Stimulated activated CD4-positive, alpha-beta T cell treated with anti-CD3 and anti-CD28 coated beads, TNF-alpha, amount 100 ng/mL, for 48 hours (primary cell): ENCODE measurements at places on chromosomes 4 and X.

GRCh38 chrX:9677098-9677739 lies 88.4 kb downstream of the GPR143 start:
- DNase-seq, result peak; percentile 3

DNA sequence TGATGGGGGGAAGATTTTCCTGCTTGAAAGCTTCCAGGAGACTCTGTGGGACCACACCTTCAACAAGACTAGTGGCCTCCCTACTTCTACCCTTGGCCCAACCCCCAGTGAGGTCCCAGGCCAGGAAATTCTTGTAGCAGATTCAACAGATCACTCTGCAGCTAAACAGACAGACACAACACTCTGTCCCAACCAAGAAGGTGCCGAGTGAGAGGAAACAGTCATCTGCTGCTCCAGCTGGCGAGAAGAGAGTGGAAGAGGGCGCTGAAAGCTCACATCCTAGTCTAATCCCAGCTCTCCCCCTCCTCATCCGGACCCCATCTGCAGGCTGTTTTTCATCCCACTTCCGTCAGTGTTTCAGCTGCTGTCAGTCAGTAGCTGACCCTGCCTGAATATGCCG lies 63.4 kb downstream of the CHRDL1 start:
- DNase-seq, result no peak

DNA sequence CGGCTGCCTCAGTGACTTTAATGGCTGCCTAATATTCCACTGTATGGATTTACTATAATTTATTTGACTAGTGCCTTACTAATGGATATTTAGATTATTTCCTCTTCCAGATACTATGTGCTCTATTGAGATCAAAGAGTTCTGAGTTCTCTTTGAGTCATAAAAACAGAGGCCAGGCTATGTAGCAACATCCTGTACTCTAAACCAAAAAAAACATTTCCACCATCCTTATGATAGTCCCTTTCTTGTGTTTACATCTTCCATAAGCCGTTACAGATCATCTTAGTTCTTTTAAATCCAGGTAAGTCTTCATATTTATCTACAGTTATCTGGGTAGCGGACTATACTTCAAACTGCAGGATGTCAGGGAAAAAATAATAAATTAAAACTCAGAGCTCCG lies 56.6 kb upstream of the TMEM184C start:
- no peak for DNase-seq

DNA sequence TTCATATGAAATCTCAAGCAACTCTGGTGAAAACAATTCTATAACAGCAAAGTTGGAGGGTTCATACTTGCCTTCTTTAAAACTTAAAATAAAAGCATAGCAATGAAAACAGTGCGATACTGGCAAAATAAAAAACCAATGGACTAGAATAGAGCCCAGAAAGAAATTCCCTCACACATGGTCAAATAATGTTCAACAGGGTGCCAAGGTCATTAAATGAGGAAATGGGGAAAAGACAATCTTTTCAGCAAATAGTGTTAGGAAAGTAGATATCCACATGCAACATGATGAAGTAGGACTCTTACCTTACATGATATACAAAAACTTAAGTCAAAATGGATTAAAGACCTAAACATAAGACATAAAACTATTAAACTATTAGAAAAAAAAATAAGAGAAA lies 970.2 kb upstream of the AGA start:
- no peak for DNase-seq

DNA sequence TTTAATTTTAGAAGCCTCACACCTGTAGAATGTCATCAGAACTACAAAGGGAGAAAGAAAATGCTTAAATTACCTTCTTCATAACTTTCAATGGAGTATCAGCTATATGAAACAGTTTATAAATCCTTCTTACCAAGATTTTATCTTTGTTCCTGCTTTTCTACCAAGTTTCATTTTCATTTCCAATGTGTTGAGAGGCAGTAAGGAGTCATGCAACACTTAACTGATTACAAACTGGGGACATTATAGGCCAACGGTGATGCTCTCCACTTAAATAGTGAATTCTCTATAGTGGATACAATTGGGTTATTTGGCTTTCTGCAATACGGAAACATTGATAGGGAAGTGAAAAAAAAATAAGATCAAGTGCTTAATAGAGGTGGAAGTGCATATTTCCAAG lies 145.2 kb upstream of the FTHL17 start:
- DNase-seq, result no peak

DNA sequence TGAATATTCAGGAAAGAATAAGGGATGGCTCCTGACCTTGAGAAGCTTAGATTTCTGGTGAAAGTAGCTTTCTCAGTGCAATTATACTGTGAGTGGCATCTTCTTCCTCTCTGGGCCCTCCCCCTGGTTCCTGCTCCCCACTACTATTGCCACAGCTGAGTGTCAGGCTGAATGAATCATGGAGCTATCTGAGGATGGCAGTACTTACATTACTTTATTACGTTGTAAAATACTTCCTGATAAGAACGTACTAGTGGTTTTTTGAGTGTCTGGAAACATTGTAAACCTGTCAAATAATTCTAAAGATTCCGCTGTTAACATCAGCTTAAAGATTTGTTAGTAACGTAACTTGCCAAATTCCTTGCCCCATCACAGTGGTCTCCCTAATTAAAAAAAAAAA lies 36.2 kb downstream of the ARHGAP10 start:
- no peak for DNase-seq

DNA sequence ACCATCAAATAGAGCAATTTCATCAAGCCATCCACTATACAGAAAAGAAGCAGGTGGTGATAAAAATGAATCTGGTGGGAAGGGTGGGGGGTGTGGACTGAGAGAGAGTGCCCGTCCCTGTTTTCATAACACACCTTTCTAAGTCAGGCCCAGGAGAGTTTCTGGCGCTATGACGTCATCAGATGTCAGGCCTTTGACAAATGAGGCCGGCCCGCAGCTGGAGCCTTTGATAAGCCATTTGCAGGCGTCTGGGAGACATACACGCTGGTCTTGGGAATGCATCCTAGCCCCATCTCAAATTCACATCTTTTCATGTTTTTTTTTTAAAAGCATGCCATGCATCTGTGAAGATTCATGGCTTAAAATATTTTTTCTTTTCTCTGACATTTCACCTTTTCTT lies 404.5 kb downstream of the BCOR start:
- no peak for DNase-seq

DNA sequence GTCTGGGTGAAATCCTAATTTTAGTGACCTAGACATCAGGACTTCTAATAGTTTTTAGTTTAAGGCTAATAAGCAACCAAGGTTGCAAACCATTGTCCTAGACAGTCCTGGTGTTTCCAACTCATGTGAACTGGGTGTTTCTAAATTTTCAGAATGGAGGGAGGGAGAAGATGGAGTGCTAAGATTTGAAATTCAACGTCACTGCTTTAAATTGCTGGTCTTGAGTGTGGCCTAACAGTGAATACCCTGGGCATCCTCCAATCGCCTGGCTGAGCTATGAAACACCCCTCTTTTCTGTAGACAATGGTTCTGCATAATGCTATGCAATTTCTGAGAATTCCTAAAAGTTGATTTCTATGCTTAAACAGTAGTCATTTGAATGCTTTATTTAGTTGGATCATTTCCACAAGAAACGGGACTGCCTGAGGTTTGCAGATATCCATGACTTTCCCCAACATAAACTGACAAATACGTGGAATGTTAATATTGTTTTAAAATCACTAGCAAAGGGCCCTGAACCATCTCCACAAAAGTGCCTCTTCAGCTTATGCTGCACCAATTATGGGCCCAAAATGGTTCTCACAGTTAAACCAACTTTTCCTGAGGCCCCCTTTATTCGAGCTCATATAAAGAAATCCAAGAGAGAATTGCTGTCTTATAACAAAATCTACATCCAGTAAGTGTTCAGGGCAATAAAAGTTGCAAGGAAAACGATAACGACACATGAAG lies 1.1 kb downstream of the FBXL5 start:
- DNase-seq, result no peak

GRCh38 chr4:81225252-81225651 lies 10.2 kb upstream of the PRKG2 start:
- DNase-seq, result no peak

GRCh38 chr4:41369680-41370079 lies 113.0 kb downstream of the UCHL1 start:
- no peak for DNase-seq

GRCh38 chr4:169847171-169847570 lies 89.4 kb upstream of the HPF1 start:
- DNase-seq, result no peak
